Activated CD8-positive, alpha-beta T cell treated with anti-CD3 and anti-CD28 coated beads, Interleukin-2, amount 10 ng/mL, durations not matched to agents 7 days and 5 days (primary cell): ENCODE measurements at places on chromosomes 2 and 18. TPM values are rescaled to one million over a fixed set of nuclear protein-coding genes. Genes with fewer than 3 reads are reported as not detected.

DNA sequence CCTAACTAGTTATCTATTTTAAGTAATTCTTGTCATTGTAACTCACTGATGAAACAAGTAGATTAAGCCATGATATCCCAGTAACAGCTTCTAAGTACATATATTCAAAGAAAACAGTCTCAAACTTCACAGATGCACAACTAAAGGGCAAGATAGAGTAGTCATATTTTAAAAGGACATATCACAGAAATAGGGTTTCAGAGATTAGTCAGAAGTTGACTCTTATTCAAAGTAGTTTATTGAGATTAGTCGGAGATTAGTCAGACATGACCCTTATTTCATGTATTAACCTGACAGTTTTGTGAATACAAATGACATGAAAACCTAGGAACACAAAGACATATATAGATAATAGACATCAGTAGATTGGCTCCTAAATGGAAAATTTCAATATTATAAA, 15.9 kb upstream of the CHAC2 start:
- no peak for DNase-seq

- no peak for DNase-seq
Measured at GRCh38 chr18:5710676-5711075, 166.9 kb upstream of the EPB41L3 start.

DNA sequence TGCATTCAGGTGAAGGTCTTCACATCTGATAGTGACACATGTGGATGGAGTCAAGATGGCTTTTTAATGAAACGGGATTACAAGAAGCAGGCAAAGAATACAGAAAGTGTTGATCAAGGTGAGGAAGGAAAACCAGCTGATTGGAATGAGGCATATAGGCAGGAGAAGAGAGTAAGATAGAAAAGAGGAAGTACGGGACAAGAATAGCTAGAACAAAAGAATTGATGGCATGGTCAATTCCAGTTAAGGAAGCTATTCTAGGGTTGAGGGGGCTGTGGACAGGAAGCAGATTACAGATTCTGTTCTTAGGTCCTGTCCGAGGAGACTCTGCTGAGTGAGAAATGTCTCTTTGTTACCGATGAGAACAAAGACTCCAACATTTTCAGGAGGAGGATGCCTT, 13.2 kb upstream of the NCK2 start:
- no peak for DNase-seq

- no peak for DNase-seq
Measured at GRCh38 chr2:172113617-172114016, 10.9 kb upstream of the DLX2 start.

DSG1 gene
- not detected for total RNA-seq
